ENCODE measurements at places on chromosomes 6 and 20.

GRCh38 chr6:3001773-3002293 is 2.1 kb downstream of the NQO2 start:
- no peak for DNase-seq

- DNase-seq = no peak
Observed at GRCh38 chr20:51335329-51335841, 207.1 kb downstream of the NFATC2 start.

- DNase-seq = no peak
Observed at GRCh38 chr6:27591699-27592480, 119.0 kb upstream of the ZNF184 start.

GRCh38 chr6:36608788-36609563 is 14.8 kb downstream of the SRSF3 start:
- no peak for DNase-seq

GRCh38 chr6:114121913-114122662 is 151.1 kb upstream of the HDAC2 start:
- no peak for DNase-seq

All from DMS153 (cell line).